ENCODE measurements at places on chromosomes 16 and 17. TPM values are rescaled to one million over a fixed set of nuclear protein-coding genes. Genes with fewer than 3 reads are reported as not detected.

Gene KRT39
- polyA plus RNA-seq = 2.9 TPM

Gene CIITA
- polyA plus RNA-seq = 3.1 TPM

Gene CDT1
- 8.5 TPM for polyA plus RNA-seq

Gene TBC1D3
- 0.34 TPM for polyA plus RNA-seq

Gene DNAI2
- not detected for polyA plus RNA-seq

Gene TBC1D28
- polyA plus RNA-seq = 0.36 TPM

Gene OSGIN1
- polyA plus RNA-seq = 0.53 TPM

Gene CRISPLD2
- 6.2 TPM for polyA plus RNA-seq

Gene NLRP1
- polyA plus RNA-seq = 67.6 TPM

Gene ITGB3
- 10.9 TPM for polyA plus RNA-seq

Gene MYH1
- 38.7 TPM for polyA plus RNA-seq

Gene EFCAB5
- 1.1 TPM for polyA plus RNA-seq

Gene HSD17B1
- polyA plus RNA-seq = 3.3 TPM

Gene CDH15
- polyA plus RNA-seq = 340 TPM

Gene ZFPM1
- polyA plus RNA-seq = 1.7 TPM

Gene KRTAP1-5
- polyA plus RNA-seq = not detected

Gene OTOP3
- not detected for polyA plus RNA-seq

Gene CTRB2
- 0.23 TPM for polyA plus RNA-seq

Gene TOX3
- 2.6 TPM for polyA plus RNA-seq

Gene TBC1D3G
- not detected for polyA plus RNA-seq

Gene CDRT15
- 0.86 TPM for polyA plus RNA-seq

Gene ORC6
- 8.1 TPM for polyA plus RNA-seq

Gene VAT1L
- 0.79 TPM for polyA plus RNA-seq

Gene GPR142
- 0.44 TPM for polyA plus RNA-seq

Gene PPY
- not detected for polyA plus RNA-seq

Gene ERN2
- polyA plus RNA-seq = not detected

Gene BICDL2
- not detected for polyA plus RNA-seq

Gene ZNF75A
- 30.2 TPM for polyA plus RNA-seq

Gene CLEC18B
- 3.9 TPM for polyA plus RNA-seq

Gene ABCC12
- 0.10 TPM for polyA plus RNA-seq

Gene CFAP119
- 2.6 TPM for polyA plus RNA-seq

All from hindlimb muscle (tissue), 1 donor.